ENCODE measurements at places on chromosomes 2 and 18. TPM values are rescaled to one million over a fixed set of nuclear protein-coding genes. Genes with fewer than 3 reads are reported as not detected.

DNA sequence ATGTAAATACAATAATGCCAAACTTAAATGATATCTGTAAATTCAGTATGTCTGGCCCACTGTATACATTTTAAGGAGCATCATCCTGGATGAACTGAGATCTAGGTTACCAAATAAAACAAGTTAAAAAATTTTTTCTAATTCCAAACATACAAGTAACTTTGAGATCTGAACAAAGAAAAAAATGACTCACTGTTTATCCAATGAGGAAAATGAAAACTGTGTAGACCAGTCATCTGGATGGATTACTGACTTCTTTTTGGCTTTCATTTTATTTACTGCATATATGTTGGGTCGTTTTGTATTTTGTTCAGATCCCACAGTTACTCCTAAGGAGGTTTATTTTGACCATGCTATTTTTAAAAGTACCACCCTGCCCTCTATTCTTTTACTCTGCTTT, 189.8 kb downstream of the RBM43 start:
- no peak for DNase-seq
- H3K36me3 ChIP-seq: no peaks in the 10 kb centered on the region
- no peaks in the 10 kb centered on the region for H3K4me1 ChIP-seq
- no peak overlapping the region for H3K27ac ChIP-seq

- H3K4me3 ChIP-seq: no peak overlapping the region
- no peaks in the 10 kb centered on the region for H3K4me1 ChIP-seq
- DNase-seq: no peak
Measured at GRCh38 chr2:167818521-167818920, 428.9 kb downstream of the STK39 start.

SPP2 gene
- total RNA-seq: not detected

DNA sequence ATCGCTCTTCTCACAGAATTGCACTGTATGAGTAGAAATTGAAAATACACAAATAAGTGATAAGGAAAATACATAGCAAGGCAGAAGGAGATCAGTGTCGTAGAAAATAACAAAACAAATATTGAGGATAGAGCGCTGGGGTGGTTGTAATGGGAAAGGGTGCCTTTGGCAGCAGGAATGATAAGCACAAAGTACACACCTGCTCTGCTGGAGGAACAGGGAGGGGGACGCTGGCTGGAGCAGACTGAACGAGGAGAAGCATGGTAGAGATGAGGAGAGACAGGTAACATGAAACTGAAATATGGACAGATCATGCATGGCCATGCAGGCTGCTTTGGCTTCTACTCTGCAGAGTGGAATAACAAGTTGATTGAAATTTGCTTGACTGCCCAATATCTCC, 181.2 kb upstream of the FSHR start:
- no peak overlapping the region for H3K27ac ChIP-seq
- no peaks in the 10 kb centered on the region for H3K36me3 ChIP-seq
- DNase-seq: no peak
- H3K27me3 ChIP-seq: no peaks in the 10 kb centered on the region
- H3K4me1 ChIP-seq: no peaks in the 10 kb centered on the region

GRCh38 chr2:60353863-60354262, 199.6 kb downstream of the BCL11A start:
- no peak overlapping the region for H3K27ac ChIP-seq
- no peak for DNase-seq
- no peaks in the 10 kb centered on the region for H3K36me3 ChIP-seq
- peaks cover 27% of the 10 kb centered on the region for H3K27me3 ChIP-seq
- no peaks in the 10 kb centered on the region for H3K4me1 ChIP-seq

IL1RL1 gene
- total RNA-seq: not detected

- no peak for DNase-seq
- no peaks in the 10 kb centered on the region for H3K4me1 ChIP-seq
- H3K27ac ChIP-seq: no peak overlapping the region
- H3K36me3 ChIP-seq: no peaks in the 10 kb centered on the region
Measured at GRCh38 chr2:173288561-173288960, 66.1 kb upstream of the CDCA7 start.

DNA sequence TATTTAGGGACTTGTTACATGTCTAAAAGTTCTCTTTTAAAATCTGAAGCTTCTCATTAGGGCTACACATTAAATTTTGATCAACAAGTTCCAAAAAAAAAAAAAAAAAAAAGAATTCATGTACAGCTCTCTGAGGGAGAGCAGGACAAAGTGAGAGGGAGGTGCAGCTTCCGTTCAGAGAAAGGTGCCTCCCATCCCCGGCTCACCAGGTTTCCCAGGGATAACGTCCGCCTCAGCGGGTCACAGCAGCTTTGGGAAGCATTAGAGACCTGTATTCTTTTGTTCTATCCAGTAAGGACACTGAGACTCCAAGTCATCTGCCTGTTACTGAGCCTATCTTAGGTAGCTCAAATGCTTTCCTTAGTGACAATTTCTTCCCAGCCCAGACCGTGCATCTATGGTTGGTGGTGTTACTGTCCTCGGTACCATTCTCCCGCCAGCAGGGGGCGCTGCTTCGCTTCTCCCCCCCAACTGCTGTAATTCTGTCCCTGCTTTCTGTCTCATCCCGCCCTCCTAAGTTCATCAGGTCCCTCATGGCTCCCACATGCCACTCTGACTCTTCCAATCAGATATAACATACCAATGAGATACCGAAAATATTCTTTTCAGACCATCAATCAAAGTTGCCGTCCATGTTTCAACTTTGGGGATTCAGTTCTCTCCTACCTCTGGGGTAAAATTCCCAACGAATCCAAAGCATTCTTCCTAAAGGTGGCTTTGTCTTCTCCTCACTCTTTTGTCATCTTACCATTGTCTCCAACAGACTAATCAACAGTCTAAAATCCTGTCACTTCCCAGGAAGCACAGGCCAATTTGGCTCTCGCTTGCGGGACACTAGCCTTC, 466.5 kb downstream of the METTL4 start:
- no peaks in the 10 kb centered on the region for H3K36me3 ChIP-seq
- no peak overlapping the region for H3K27ac ChIP-seq
- peak; percentile 31 for DNase-seq
- no peaks in the 10 kb centered on the region for H3K4me1 ChIP-seq
- no peaks in the 10 kb centered on the region for H3K27me3 ChIP-seq
